ENCODE measurements at places on chromosomes 7 and 10. TPM values are rescaled to one million over a fixed set of nuclear protein-coding genes. Genes with fewer than 3 reads are reported as not detected.
A peak's percentile ranks its signal among the peaks of the same experiment; 100 is the strongest.

DNA sequence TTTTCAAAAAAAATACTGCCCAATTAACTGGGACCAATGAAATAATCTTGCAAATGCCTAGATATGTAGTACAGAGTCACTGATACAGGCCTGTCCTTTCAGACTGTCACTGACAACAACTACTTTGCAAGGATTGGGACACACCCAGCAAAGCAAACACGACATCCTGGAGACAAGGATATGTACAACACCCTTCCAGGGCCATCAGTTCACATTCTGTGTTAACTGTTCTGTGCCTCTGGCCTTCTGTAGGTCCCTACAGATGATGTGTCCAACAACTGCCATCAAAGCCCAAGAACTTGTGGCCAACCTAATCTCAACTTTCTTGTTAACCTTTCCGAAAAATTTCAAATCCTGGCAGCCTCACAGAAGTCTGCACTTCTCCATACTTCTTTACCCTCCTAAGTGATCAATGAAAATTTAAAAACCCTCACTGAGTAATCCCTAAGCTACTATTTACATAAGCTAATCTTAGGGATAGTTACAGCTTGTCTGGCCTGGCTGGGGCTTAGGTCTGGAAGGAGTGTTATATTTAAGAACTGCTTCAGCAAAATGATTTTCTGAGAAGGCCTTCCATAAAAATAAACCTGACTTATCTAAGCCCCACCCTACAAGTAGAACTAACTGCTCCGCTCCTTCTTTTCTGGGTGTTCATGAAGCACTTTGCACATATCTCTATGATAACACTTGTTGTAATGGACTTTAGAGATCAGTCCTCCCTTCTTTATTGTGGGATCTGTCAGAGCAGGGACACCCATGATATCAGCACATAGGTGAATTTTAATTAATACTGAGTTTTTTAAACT, 21.0 kb downstream of the COBL start:
- no peak overlapping the region for H3K4me3 ChIP-seq
- no peak for DNase-seq
- no peaks in the 10 kb centered on the region for H3K36me3 ChIP-seq

Gene TFPI2
- total RNA-seq: 42.5 TPM

Gene FRMPD2
- total RNA-seq: 0.47 TPM

DNA sequence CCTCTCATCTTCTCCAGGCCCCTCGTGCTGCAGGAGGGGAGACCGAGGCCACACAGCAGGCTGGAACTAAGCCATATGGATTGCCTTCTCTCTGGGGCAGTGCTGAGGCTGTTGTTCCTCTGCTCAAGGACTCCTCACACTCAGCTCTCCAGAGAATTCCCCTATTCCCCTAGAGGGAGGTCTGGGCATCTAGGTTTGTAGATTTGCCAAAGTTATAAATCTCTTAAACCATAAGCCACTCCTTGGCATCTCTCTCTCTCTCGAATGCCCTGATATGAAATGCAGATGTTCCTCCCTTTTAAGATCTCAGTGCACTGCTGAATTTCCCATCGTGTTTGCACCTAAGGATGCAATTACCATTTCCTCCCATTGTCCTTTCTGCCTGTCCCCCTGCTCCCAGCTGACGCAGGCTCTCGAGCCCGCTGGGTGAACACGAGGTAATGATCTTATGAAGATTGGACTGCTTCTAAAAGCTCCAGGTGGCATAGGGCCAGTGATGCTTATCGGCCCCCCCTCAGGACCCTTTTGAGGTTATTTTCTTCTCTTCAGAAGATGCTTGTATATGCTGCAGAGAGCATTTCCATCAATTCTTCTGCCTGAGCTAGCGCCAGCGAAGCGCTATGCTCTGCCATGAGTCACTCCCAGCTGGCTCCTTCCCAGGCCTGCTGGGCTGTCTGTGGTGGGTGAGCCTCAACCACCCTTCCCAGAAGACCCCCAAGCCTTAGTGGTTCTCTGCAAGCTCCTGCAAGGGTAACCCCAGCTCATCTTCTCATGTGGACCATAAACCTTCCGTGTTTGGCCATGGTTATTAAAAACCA, 41.6 kb upstream of the AQP1 start:
- H3K27me3 ChIP-seq: no peaks in the 10 kb centered on the region
- no peak overlapping the region for H3K4me3 ChIP-seq

Gene RHBDD2
- total RNA-seq: 89.5 TPM

Gene CABCOCO1
- total RNA-seq: 2.3 TPM

DNA sequence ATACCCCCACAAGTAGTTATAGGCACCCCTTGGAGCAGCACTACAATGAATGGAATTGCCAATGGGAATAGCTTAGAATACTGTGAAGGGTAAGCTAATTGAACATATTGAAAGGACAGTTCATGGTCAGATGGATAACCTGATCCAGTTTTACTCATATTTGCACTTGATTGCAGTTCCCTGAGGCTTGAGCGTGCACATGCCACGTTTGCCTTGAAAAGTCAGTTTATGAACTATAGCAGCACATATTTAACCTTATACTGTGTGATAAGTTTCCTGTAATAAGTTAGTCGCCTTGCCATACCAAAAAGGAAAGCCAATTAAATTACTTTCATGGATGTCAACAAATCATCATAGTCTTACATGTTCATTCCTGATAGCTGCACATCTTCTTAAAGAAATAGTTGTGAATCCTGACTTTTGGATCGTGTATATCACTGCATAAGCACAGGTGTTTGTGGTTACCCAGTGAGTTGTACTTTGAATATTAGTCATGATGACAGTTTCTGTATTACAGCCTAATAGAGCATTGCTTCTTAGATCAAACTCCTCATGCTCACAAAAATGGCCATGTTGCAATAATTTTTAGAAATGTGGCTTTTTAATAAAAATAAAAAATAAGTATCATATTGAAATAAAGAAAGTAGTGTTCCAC, 21.6 kb downstream of the DNTT start:
- no peak overlapping the region for H3K27ac ChIP-seq
- H3K4me3 ChIP-seq: no peak overlapping the region
- no peak for DNase-seq
- H3K4me1 ChIP-seq: no peaks in the 10 kb centered on the region

Gene GRM3
- not detected for total RNA-seq

DNA sequence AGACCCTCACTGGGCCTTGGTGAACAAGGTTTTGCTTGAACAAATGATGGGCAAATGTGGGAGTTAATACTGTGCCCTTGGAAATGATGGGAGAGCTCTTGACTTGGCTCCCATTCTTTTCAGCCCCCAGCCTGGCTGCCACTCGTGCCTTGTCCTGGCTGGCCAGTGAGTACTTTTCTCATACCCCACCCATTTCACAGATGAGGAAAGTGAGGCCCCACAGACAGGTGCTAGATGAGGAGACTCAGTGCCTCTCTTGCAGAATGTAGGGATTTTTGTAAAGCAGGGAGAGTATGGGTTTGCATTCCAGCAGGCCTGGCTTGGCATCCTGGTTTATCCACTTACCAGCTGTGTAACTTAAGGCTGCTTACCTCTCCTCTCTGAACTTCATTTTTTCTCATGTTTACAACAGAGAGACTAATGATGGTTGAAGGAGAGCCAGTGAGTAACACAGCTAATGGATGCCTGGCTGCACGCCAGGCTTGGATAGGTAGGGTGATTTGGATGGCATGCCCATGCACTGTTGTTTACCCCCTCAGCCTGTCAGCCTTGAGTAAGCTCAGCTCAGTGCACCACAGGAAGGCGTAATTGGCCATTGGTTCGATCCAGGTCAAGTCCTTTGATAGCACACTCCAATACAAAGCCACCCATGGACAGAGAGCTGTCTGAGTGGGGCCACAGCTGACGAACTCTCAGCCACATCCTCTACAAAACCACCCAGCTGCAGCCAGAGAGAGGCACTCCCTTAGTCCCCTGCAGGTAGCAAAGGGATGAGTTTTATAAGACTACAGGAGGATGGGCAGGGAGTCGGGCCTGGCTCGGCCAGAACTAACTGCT, 436.8 kb downstream of the RPS24 start:
- H3K27ac ChIP-seq: no peak overlapping the region
- H3K4me3 ChIP-seq: no peak overlapping the region

Gene PALD1
- 14.4 TPM for total RNA-seq

GRCh38 chr7:142250705-142251104, 7.2 kb downstream of the PRSS58 start:
- no peak overlapping the region for H3K4me3 ChIP-seq
- H3K27me3 ChIP-seq: no peaks in the 10 kb centered on the region
- H3K36me3 ChIP-seq: no peaks in the 10 kb centered on the region
- H3K27ac ChIP-seq: no peak overlapping the region
- DNase-seq: no peak

DNA sequence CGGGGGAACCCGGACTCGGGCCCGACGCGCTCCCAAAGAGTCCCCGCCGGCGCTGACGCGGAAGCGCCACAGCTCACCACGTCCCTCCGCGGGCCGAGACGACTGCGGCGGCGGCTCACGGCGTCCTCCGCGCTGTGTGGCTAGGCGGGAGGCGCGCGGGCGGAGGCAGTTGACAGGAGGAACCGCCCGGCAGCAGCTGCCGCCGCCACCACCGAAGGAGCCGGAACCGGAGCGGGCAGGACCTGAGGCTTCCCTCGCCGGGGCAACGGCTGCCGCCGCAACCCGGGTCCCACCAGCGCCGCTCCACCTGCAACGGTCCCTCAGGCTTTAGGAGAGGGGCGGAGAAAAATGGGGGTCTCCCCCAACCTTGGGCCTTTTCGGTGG, 334 bp downstream of the ZNF800 start:
- peak overlapping the region; percentile 99 for H3K4me3 ChIP-seq
- H3K27ac ChIP-seq: peak overlapping the region; percentile 94
- no peak for DNase-seq
- H3K4me1 ChIP-seq: no peaks in the 10 kb centered on the region
- no peaks in the 10 kb centered on the region for H3K36me3 ChIP-seq
- peaks cover 5% of the 10 kb centered on the region for H3K27me3 ChIP-seq

DNA sequence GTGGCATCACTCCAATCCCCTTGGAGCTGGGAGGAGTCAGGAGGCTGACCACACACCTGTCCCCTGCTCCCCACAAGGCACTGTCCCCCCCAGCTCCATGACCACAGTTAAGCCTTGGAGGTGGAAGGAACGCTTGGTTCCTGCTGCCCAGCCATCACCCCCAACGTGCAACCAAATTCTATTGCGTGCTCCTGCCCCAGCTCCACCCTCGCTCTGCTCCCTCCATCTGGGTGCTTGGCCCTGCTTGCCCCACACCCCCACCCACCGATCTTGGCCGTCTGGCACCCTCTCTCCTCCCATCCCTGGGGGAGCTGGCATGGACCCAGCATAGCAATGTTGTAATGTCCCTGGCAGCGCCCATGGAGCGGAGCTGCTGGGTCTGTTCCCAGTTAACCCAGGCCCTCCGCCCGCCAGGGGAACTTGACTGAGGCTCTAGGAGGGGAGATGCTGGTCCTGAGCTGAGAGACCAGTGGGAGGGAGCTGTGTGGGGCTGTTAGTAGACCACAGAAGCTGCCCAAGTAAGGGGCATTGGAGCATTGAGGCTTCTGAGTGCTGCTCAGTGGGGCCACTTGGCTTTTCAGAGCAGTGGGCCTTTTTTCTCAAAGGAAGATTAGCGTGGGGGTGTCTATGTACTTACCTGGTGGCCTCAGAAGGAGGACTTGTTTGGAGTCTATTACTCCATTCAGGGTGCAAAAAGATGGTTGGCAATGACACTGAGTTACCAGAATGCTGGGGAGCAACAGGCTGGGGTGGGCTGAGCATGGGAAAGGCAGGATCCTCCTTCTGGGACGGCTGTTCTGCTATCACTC, 1.1 kb downstream of the EPHB6 start:
- no peak for DNase-seq
- H3K27me3 ChIP-seq: no peaks in the 10 kb centered on the region

DNA sequence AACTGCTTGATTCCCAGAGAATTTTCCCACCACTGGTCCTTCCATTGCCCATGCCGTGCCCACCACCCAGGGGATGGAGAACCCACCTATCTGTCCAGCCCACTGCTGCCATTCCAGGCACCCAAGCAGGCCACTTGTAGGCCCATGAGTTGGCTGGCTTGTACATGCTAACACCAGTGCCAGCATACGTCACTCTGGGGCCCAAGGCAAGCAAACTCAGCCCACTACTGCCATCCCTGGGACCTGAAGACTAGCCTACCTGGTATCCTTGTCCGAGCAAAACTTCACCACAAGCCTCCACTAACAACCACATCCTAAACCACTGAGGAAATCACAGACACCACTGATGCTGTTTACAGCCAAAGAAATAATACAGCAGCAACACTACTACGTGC, 44.7 kb upstream of the CDK6 start:
- no peak for DNase-seq
- H3K4me1 ChIP-seq: no peaks in the 10 kb centered on the region
- no peak overlapping the region for H3K4me3 ChIP-seq
- no peaks in the 10 kb centered on the region for H3K27me3 ChIP-seq
- H3K36me3 ChIP-seq: no peaks in the 10 kb centered on the region

DNA sequence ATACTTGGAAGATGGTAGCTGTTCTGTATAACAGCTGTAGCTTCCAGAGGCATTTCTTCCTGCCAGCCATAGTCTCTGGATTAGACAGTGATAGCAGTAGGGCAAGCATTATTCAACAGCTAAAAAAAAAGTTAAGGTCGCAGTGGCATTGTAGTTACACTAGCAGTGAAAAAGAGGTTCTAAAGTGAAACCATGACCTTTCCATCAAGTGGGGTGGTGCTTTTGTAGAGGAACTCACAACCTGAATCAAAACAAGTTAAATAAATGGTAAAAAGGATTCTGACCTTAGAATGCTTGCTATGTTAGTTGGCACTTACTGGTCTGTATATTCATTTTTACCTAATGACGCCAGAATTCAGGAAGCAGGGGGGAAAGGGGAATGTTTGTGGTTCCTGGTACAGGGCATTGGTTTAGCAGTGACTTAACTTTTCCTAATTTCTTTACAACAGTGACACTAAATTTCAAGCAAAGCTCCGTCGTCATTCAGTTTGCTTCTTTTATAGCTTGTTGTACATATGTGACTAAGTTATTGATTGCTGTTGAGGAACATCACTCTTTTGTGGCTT, 55.0 kb downstream of the GBF1 start:
- DNase-seq: no peak
- no peaks in the 10 kb centered on the region for H3K36me3 ChIP-seq
- peak overlapping the region; percentile 12 for H3K4me3 ChIP-seq
- H3K4me1 ChIP-seq: no peaks in the 10 kb centered on the region
- peak overlapping the region; percentile 25 for H3K27ac ChIP-seq

GRCh38 chr7:87287738-87288341, 57.6 kb upstream of the CROT start:
- H3K36me3 ChIP-seq: no peaks in the 10 kb centered on the region
- no peaks in the 10 kb centered on the region for H3K27me3 ChIP-seq
- no peak for DNase-seq

GRCh38 chr10:103941801-103942200, 23.8 kb upstream of the STN1 start:
- no peak for DNase-seq
- no peak overlapping the region for H3K27ac ChIP-seq
- H3K36me3 ChIP-seq: no peaks in the 10 kb centered on the region
- H3K4me3 ChIP-seq: no peak overlapping the region

- no peaks in the 10 kb centered on the region for H3K4me1 ChIP-seq
- no peaks in the 10 kb centered on the region for H3K27me3 ChIP-seq
- H3K4me3 ChIP-seq: no peak overlapping the region
- no peak for DNase-seq
- H3K36me3 ChIP-seq: no peaks in the 10 kb centered on the region
- no peak overlapping the region for H3K27ac ChIP-seq
Observed at GRCh38 chr7:133504825-133505224, 251.9 kb downstream of the EXOC4 start.

GRCh38 chr7:66092654-66093053, 17.0 kb downstream of the ASL start:
- H3K27ac ChIP-seq: no peak overlapping the region
- H3K4me1 ChIP-seq: no peaks in the 10 kb centered on the region
- H3K27me3 ChIP-seq: no peaks in the 10 kb centered on the region
- no peak for DNase-seq

Data from kidney (tissue), 22 donors.